ENCODE measurements at places on chromosomes 2 and 18.

DNA sequence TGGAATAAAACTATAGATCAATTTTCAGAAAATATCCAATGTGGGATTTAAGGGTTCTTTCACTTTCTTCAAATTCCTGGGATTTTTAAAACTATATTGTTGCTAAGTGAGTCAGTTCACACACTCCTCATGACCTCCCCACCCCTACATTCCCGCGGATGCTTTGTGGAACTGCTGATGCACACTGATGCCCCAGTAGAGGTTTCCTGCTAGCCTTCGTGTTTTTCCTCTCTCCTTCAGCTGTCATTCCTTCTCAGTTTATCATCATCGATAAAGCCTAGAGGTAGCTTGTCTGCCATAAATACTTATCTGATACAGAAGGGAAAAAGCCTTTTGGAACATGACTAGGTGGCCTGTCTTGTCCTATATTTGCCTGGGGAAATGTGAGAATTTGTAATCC lies 67.4 kb upstream of the GALNT5 start:
- DNase-seq, result no peak

- DNase-seq, result no peak
Observed at GRCh38 chr2:165825041-165825440, 31.0 kb upstream of the GALNT3 start.

DNA sequence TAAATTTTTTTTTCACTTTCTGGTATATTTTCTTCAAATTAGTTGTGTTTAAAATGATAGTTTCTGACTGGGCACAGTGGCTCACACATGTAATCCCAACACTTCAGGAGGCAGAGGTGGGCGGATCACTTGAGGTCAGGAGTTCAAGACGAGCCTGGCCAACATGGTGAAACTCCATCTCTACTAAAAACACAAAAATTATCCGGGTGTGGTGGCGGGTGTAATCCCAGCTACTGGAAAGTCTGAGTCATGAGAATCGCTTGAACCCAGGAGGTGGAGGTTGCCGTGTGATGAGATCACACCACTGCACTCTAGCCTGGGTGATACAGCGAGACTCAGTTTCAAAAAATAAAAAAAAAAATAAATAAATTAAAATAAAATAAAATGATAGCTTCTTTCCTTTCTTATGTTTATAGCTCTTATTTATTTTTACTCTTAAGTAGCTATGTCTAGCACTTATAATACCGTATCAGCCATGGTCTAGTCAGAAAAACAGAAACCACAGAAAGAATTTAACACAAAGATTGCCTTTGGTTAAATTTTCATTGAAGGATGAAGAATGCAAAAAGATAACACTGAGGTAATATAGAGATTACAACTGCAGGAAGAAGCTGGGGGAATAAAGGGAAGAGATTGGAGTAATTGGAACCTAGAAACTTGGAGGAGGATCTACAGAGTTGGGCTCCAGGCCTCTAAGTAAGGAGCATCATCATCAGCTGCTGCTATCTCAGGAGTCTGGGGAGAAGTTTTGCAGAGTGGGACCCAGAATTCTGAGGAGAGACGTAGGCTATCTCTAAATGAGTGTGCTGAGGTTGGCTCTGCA lies 54.7 kb upstream of the MBOAT2 start:
- no peak for DNase-seq

GRCh38 chr2:12270876-12271588 lies 445.7 kb upstream of the TRIB2 start:
- no peak for DNase-seq

- no peak for DNase-seq
Observed at GRCh38 chr18:10951631-10952544, 197.5 kb downstream of the PIEZO2 start.

DNA sequence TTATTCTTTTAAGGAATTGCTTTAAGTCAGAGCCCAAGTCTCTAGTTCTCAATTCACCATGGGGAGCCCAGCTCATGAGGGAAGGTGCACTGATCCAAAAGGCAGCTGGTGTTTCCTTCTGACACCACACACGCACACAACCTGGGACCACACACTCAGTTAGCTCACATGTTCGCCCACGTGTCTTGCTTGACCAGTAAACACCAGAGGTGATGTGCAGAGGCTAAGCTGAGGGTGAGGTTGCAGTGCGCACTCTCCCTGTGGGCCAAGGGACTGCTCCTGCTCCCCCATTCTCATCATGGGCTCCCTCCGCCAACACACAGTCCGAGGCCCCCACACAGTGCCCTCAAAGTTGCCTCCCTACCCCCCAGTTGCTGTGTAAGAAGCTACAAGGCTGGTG lies 70.8 kb upstream of the BZW1 start:
- no peak for DNase-seq

- no peak for DNase-seq
Observed at GRCh38 chr2:99442837-99443236, 47.0 kb downstream of the REV1 start.

GRCh38 chr2:152472481-152472887 lies 137.5 kb downstream of the FMNL2 start:
- DNase-seq, result no peak

DNA sequence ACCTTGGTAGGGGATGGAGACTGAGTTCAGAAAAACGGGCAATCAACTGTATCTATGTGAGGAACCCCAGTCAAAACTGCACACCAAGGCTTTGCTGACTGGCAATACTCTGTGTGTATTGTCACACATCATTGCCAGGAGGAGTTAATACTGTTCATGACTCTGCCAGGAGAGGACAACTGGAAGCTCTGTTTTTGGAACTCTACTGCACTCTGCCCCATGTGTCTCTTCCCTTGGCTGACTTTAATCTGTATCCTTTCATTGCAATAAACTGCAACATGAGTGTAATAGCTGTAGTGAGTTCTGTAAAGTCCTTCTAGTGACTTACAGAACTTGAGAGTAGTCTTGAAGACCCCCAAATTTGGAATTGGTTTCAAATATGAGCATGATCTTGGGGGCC lies 72.3 kb downstream of the FAM228A start:
- DNase-seq, result no peak

DNA sequence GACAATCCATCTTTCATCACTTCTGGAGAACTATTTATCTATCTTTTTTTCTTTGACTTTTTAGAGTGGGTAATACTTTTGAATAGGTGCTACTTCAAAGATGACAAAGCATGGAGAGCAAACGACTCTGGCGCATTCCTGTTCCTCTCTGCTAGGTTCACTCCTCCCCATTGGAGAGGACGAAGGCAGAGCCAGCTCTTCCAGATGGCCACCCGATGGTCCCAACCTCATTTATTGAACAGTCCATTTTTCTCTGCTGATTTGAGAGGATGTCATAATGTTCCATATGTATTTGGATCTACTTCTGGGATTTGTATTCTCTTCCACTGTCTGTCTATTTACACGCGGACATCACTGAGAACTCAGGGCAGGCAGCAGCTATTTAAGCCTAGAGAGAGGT lies 284.3 kb upstream of the CXCR4 start:
- no peak for DNase-seq

GRCh38 chr2:12694990-12695774 lies 21.6 kb upstream of the TRIB2 start:
- DNase-seq, result no peak

DNA sequence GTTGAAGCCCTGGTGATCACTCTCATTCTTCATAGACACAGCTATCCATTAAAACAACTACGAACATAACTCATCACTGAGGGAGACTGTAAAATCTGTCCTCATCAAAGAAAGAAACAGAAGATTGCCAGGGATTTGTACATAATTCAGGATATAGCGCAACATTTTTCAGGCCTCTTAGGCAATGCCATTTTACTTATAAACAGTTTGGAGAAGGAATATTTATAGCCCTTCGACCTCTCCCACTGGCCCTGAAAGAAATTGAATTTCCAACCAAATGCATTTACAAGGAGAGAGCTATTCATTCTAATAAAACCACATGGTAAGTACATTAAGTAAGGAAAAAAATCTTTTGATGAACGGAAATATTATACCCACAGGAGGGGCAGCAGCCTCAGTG lies 295.0 kb downstream of the RAD51AP2 start:
- no peak for DNase-seq

GRCh38 chr2:147588191-147588590 lies 256.6 kb upstream of the ACVR2A start:
- no peak for DNase-seq

- DNase-seq, result no peak
Observed at GRCh38 chr2:8575038-8575833, 106.6 kb upstream of the ID2 start.

DNA sequence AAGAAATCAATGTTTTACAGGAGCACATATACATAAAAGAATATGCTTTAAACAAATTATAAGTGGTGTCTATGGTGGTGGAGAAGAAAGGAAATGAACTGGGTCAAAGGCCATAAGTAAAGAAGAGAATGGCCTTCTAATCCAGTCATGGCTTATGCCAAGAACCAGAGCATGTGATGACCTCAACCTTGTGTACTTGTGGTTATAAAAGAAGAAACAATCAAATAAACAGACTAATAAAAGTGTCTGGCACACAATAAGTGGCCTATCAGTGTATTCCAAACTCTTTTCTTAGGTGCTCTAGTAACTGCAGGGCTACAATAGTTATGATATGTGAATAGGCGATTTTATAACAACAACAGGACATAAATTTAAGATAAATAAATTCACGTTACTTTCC lies 2.6 kb downstream of the SERPINB11 start:
- no peak for DNase-seq

GRCh38 chr18:12883372-12883683 lies 709 bp downstream of the PTPN2 start:
- no peak for DNase-seq

DNA sequence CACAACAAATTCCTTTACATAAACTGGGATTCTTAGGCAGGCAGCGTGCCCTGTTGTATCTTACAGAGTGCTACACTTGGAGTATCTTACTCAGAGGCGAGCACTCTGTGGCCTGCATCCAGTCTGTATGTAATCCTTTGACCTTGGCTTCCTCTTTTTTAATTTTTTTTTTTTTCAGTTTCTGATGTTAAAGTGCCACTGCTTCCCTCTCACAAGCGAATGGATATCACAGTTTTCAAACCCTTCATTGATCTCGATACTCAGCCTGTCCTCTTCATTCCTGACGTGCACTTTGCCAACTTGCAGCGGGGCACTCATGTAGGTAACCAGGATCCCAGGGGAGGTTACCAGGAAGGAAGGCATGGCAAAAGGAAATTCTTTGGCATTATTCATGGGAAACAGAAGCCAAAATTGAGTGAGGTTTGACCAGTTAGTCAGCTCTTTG lies 40.4 kb downstream of the GRHL1 start:
- DNase-seq, result no peak

GRCh38 chr2:233201258-233202013 lies 50.0 kb upstream of the ATG16L1 start:
- DNase-seq, result no peak

GRCh38 chr2:21372654-21373053 lies 248.9 kb downstream of the TDRD15 start:
- DNase-seq, result peak; percentile 27

- no peak for DNase-seq
Observed at GRCh38 chr2:43039376-43040080, 186.9 kb downstream of the ZFP36L2 start.

- no peak for DNase-seq
Observed at GRCh38 chr18:63878925-63879324, 8.6 kb upstream of the SERPINB2 start.

DNA sequence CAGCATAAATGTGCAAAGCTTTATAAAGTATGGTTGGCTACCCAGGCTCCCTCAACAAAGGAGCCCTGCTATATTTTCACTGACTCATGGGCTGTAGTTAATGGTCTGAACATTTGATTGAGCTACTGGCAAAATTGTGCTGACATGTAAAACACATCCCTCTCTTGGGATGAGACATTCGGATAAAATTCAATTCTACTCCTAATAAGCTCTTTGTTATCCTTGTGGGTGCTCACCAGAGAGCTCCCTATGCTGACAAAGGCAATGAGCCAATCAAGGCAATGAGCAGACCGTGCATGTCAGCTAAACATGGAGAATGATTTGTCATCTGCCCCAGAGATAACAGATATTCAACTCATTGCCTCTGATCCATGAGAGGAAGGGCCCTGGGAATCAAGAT lies 27.7 kb downstream of the SERPINB8 start:
- no peak for DNase-seq

GRCh38 chr2:64987001-64987955 lies 1.9 kb upstream of the SLC1A4 start:
- no peak for DNase-seq

DNA sequence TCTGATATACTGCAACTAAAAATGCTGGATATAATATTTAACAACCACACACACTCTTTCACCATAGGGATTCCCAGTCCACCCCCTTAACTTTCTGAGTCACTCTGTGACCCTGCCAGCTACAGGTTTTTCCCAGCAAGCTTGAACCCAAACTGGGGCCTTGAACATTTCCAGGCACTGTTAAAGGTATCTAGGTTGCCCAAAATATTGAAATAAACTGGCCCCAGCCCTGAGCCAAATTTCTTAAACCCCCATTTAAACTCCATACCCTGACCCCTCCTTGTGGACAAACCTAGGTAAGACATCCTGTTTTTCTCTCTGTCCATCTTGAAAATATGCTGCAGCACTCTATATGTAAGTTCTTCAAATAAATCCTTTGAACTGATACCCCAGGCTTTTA lies 19.7 kb upstream of the DCTN1 start:
- peak; percentile 23 for DNase-seq

- DNase-seq, result no peak
Observed at GRCh38 chr2:23249348-23249747, 135.6 kb upstream of the KLHL29 start.

- DNase-seq, result no peak
Observed at GRCh38 chr2:43055985-43056384, 170.4 kb downstream of the ZFP36L2 start.

- DNase-seq, result no peak
Observed at GRCh38 chr2:239261356-239261755, 139.5 kb downstream of the HDAC4 start.

GRCh38 chr2:240024766-240025165 lies 376 bp downstream of the NDUFA10 start:
- no peak for DNase-seq

- no peak for DNase-seq
Observed at GRCh38 chr18:72375618-72376017, 168.5 kb downstream of the CBLN2 start.

- DNase-seq, result no peak
Observed at GRCh38 chr18:60246606-60247005, 126.0 kb downstream of the MC4R start.

GRCh38 chr18:32300914-32301313 lies 111.1 kb downstream of the MEP1B start:
- no peak for DNase-seq

GRCh38 chr2:54755641-54756326 lies 32.3 kb downstream of the EML6 start:
- DNase-seq, result no peak

- no peak for DNase-seq
Observed at GRCh38 chr2:191350826-191351225, 105.6 kb downstream of the MYO1B start.

Data from NCI-H2081 (cell line).